ENCODE measurements at places on chromosomes 4 and X.

DNA sequence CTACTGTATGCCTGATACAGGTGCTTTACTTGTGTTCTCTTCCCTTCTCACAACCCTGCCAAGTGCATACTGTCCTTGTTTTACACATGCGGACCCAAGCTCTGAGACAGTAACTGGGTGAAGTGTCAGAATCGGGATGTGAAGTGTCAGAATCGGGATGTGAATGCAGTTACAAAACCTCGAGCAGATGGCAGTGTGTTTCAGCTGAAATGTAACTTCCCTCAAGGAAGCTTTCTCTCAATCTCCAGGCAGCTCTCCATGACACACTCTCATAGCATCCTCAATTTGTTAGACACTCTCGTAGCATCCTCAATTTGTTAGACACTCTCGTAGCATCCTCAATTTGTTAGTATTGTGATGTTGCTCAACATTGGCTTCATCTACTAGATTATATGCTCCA lies 1.1 kb upstream of the HPSE start:
- no peak for DNase-seq

GRCh38 chrX:28847423-28847822 lies 260.2 kb downstream of the IL1RAPL1 start:
- peak; percentile 72 for DNase-seq

- DNase-seq: no peak
These were observed 55.4 kb downstream of the CLCN3 start for GRCh38 chr4:169675825-169676224.

DNA sequence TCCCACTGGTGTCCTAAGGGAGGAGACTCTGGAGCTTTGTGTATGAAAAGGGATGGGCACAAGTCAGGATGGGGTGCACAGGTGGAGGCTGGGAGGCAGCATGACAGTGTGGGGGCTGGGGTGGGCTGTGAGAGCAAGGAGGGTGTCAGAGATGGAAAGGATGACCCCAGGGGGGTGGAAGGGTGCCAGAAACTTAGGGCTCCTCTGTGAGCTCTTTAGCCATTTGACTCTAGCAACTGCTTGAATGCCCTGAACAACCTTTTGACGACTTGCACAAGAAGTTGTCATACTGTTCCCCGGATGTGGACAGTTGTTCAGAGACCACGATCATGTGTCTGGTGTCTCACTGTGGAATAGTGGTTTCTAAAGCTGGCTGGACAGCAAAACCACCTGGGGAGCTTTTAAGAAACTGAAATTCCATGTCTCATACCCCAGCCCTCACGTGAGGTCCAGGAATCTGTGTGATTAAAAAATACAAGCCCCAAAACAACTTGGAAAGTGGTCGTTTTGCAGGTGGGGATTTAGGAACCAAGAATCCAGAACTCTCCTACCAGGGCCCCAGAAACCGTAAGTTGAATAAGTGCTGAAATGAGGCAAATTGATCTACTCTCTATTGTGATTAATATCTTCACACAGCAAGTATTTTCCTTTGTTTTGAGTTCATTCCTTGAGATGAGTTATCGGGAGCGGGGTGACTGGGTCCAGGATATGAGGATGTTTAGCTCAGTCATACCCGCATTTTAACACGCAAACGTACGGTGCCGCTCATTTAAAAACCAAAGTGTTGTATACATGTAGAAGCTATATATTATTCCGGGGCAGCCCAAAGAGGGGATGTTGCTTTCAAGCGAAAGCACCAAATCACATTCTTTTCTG lies 3.4 kb downstream of the RHOH start:
- DNase-seq: peak; percentile 41

Measured in astrocyte (in vitro differentiated cells and primary cell).